Stimulated activated CD8-positive, alpha-beta memory T cell treated with anti-CD3 and anti-CD28 coated beads, Interleukin-15, amount 100 ng/mL, for 4 hours (primary cell): ENCODE measurements at places on chromosomes 1 and 21.

GRCh38 chr1:244041466-244042120, 9.5 kb upstream of the ZBTB18 start:
- no peak for DNase-seq

DNA sequence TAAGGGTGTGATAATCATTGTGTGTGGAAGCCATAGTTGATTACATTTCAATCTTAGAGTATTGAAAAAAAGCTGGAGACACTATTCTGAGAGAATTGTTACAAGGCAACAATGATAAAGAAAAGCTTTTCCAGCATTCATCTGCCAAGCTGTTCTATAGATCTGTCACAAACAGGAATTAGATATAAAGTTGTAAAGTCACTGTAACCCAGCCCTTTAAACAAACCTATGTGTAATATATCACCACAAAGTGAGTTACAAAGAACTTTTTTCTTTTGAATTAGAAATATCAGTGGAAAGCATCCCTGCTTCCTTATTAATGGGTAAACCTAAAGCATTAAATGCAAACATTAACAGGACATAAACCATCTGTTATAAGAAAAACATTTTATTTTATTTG, 55.4 kb downstream of the RPAP2 start:
- DNase-seq: no peak

- DNase-seq: no peak
Measured at GRCh38 chr1:24111262-24111995, 506 bp downstream of the MYOM3 start.

DNA sequence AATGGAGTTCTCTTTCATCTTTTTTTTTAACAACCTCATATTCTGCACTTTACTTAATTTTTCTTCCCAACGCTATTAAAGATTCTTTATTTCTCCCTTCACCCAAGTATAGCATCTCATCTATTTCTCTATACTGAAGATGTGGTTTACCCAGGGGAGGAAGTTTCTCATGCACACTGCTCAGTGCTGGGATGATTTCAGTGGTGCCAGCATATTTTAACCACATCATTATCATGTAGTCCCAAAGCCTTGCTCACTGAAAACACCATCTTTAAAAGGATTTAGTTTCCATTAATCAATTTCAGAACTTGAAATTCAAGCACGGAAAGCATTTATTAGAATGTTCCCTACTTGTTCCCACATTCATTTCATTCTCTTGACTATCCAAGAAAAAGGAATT, 725.7 kb downstream of the USP25 start:
- no peak for DNase-seq

DNA sequence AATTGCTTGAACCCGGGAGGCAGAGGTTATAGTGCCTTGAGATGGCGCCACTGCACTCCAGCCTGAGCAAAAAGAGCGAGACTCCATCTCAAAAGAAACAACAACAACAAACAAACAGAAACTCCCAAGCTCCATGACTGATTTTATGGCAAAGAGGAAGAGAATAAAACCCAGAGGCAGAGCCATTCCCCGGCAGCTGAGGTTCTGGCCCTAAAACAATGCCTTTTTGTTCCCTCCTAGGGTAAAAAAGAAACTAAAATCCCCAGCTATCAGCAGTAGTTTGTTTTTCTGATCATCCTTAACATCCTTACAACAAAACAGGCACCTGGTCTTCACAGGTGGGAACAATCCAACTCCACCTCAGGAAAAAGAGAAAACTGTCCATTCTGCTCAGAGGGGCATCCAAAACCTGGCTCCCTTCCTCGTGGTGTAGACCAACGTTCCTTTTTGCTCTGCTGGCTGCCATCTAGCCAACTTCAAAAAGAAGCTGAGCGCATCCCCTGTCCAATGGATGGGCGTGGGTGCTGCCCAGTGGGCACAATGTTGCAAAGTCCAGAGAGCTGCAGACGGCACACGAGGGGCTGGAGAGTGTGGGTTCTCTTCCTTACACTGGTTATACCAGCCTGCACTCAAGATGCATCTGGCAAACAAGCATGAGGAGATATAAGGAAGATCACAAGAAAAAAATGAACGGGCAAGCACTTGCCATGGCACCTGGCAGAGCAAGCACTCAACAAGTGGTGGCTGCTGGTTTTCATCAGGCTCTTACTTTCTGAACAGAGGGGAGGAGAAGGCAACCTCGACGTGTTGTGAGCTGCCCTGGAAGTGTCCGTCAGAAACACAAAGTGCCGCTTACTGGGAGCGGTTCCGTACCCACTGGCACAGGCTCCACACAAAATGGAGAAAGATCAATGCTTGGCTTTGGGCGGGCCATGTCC, 54.7 kb downstream of the SLC66A1 start:
- DNase-seq: no peak

GRCh38 chr1:34009340-34009985, 145.6 kb downstream of the HMGB4 start:
- no peak for DNase-seq

DNA sequence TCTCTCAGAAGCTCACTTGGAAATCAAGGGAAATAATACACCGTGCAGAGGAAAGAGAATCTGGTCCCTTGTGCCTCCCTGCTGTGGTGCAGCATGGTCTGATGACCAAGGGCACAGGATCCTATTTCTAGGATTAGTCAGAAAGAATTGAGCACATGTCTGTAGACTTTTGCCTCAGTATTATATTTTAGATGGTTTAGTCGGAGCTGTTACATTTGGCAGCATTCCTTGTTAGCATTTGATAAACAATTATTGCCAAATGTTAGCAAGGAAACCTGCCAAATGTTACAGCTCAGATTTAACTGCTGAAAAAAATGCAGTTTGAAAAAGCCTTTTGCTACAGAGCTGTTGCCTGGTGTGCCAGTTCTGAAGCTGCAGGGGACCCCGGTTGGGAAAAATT, 183.5 kb upstream of the DPYD start:
- DNase-seq: no peak

DNA sequence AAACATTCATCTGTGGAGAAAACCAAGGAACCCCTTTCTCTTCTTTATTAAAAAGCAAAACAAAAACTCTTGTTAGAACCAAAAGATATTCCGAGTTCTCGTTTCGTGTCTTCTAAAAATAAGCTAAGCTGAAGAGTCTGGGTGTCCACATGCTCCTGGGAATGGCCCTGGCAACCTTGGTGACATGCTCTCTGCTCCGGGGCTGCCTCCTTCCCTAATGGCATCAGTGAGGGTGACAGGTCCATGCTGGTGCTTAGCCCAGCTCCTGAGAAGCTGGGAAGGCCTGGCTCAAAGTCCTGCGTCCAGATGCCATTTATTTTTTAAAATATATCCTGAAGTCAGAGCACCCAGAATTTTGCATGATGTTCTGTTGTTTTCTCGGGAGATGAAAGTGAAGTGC, 24.6 kb upstream of the TRAPPC10 start:
- DNase-seq: no peak

GRCh38 chr1:36303650-36304360, 2.4 kb upstream of the SH3D21 start:
- no peak for DNase-seq

DNA sequence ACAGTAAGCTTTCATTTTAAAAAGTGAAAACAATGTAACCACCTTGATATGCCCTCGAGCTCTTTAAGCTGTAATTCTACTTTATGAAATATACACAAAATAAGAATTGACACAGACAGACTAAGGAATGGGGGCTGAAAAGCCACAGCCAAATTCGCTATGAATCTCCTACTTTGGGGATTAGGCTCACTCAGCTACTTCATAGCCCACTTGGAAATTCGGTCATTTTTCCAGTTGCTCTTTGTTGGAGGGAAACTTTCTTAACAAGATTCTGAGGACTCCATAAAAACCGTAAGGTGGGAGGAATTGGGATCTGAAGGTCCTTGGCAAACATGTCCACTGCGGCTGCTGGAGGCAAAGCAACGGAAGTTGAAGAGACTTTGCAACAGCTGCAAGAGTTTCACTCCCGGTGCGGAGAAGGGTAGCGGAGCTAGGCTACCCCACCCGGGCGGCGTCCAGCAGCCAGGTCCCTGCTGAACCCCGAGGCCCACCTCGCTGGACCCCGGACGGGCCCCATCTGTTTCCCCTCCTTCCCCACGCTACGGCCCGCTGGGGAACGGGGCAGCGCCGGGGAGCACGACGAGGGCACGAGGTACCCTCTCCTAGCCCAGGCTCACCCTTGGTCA, 634 bp downstream of the MYCBP start:
- DNase-seq: no peak

DNA sequence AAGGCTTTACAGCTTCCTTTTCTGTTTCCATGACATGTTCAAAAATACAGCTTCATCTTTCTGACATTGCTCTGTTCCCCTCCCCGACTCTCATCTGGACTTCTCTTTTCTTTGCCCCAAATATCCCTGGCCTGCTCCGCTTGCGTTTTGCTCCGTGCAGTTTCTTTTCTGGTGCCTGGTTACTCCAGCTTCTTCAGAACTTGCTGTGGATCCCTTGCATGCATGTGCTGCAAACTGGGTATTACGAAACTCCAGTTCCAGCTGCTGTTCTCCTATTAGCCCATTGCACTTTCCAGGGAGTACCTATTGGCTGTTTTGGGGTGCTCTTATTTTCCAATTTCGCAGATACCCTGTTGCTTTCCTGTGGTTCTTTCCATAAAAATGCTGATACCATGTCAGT, 9.9 kb upstream of the NDC1 start:
- DNase-seq: no peak

- no peak for DNase-seq
Measured at GRCh38 chr1:236575523-236575922, 28.8 kb downstream of the HEATR1 start.

- no peak for DNase-seq
Measured at GRCh38 chr1:168300626-168301025, 19.9 kb downstream of the TBX19 start.

GRCh38 chr1:61295818-61296537, 213.6 kb downstream of the NFIA start:
- DNase-seq: no peak

DNA sequence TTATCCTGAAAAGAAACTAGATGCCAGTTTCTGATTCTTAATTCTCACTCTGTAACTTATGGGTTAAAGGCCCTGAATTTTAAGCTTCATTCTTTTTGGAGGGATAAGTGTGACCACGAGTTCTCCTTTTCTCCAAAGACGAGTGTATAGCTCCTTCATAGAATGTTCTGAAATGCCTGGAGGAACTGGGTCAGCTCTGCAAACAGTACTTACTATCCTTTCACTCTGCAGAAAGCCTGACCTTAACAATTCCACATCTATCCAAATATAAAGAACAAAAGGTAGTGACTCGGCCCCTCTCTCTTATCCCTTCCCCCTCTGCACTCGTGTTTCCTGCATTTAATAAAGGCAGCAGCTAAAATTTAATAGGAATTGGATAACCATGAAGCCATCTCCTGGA, 150.5 kb downstream of the LYPLAL1 start:
- DNase-seq: no peak

DNA sequence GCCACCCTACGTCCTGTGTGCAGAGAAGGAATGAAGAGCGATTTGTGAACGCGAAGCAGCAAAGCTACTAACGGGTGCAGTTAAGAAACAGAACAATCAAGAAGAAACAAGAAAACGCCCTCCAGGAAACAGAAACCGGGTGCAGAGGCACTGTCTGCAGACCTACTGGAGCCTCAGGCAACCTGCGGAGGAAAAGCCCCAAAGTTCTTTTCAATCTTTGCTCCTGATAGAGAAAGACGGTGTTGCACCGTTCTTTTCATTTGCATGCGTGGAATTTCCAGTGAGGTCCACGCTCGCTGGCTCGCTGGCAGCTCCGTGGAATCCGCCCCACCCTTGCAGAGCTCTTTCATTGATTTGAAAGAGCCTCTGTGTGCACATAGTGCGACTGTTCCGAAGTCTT, 37.0 kb upstream of the PDE9A start:
- no peak for DNase-seq

- peak; percentile 24 for DNase-seq
Measured at GRCh38 chr1:35706846-35707600, 11.7 kb downstream of the C1orf216 start.

GRCh38 chr1:168396508-168396907, 115.8 kb downstream of the TBX19 start:
- DNase-seq: no peak

GRCh38 chr1:2168535-2168934, 26.0 kb downstream of the FAAP20 start:
- DNase-seq: no peak

GRCh38 chr1:115924770-115925169, 51.5 kb upstream of the SLC22A15 start:
- no peak for DNase-seq

DNA sequence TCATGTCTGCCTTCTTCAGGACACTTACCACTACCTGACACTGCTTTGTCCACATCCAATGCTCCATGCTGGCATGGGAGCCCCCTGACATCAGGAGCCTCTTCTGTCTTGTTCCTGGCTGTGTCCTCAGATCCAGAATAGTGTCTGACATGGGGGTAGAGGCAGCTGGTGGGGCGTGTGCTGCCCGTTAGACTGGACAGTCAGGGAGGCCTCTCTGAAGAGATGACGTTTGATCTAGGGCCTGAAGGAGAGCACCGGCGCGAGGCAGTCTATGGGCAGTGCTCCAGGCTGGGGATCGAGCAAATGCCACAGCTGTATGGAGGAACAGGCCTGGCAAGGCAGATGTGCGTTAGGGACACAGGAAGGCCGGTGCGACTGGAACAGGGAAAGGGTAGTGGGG, 16.6 kb downstream of the SLC9A1 start:
- no peak for DNase-seq

GRCh38 chr1:214934045-214934444, 148.5 kb upstream of the KCNK2 start:
- DNase-seq: no peak

- no peak for DNase-seq
Measured at GRCh38 chr1:113678159-113678469, 81.2 kb downstream of the PHTF1 start.

GRCh38 chr1:25468033-25468432, 37.3 kb downstream of the MACO1 start:
- no peak for DNase-seq

DNA sequence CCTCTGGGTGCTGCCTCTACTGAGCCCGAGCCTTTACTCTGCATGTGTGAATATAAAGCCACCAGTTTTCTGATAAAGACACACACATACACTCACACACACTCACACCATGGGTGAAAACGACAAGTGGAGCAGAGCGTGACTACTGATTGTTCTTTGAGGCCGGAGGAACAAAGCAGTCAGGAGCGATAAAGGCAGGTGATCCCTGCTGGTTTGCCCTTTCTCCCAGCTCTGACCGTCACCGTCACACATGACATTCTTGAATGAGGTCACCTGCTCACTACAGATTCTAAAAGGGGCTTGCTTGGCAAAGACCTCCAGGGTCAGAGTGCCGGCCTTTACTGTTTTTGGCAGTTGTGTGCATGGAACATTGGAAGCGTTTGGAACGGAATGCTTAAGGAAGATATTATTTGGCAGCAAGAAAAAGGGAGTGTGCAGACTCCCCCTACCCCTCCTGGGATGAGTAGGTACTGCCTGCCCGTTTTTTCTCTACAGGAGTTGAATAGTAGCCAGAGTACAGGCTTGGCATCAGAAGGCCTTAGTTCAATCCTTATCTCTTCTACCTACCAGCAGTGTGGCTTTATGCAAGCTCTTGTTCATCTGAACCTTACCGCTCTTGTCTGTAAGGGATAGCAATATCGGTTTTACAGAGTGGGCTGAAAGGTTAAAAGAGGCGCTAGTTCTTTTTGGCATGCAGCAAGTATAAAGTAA, 79.7 kb downstream of the PBX1 start:
- DNase-seq: no peak
